ENCODE measurements at places on chromosomes 1 and 21.

- no peak for DNase-seq
Observed at GRCh38 chr1:201354151-201354900, 23.2 kb downstream of the TNNT2 start.

GRCh38 chr1:48291421-48291820 lies 68.9 kb downstream of the SLC5A9 start:
- no peak for DNase-seq

DNA sequence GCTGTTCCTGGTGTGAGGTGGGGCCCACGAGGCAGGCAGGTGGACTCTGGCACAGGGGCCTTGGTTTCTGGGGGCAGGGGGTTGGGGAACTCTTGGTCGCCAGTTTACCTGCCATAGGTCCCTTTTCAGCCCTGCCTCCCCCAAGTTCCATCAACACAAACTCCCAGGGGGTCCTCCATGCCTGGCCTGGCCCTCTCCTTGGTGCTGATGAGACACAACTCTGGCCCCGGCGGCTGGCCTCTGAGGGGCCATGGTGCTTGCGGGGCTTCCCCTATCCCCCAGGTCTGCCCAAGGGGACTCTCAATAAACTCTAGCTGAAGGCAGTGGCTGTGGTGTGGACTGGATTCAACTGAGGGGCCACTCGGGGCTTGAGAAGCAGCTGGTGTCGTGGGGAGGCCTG lies 16.0 kb downstream of the HTR6 start:
- DNase-seq, result no peak

GRCh38 chr1:41658431-41659158 lies 174.1 kb upstream of the EDN2 start:
- DNase-seq, result no peak

DNA sequence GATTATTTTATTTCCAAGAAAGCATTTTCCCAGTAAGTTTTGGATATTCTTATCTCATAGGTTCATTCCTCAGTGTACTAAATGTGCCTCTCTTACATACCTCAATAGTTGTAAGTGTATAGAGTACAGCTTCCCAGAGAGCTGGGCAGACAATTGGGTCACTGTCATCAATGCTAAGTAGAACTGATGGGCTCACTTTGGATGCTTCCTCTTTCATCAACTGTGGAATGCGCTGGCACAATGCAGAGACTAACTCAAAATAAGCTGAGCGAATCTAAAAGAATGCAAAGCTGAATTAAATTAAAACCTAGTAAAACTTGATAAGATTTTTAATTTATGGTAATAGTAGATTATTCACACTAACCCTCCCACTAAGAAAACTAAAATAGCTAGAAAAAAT lies 21.5 kb downstream of the LTN1 start:
- peak; percentile 20 for DNase-seq

DNA sequence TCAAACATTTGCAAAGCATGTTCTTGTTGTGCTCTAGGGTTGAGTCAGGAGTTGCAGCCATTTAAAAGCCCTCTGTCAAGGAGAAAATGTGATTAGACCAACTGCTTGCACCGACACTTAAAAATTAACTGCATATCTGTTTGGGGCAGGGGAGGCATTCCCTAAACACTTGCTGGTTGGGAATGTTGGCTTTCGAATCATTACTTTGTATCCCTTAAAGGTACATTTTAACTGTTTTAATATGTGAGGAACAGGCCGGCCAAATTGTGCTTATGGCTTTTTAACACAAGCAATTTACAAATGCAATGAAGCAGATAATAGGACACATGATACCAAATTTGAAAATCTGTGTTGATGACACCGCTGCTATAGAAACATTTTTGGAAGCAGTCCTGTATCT lies 159.1 kb downstream of the LHX8 start:
- DNase-seq, result no peak

DNA sequence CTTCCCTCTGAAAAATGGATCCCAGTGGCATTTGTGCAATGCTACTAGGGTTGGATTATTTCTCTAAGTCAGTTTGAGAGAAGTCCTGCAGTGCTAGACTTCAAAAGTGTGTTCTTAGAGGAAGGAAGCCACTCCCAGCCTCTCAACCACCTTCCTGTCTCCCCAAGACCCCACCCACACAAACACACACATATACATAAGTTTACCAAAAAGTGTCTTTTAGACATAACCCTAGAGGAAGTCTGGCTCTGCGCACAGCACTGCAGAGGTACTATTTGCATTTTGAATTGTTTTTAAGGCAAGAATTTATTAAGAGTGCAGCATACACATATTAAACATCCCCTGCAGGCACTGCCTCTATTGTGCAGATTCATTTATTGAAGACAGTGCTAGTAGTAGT lies 127.3 kb downstream of the HHIPL2 start:
- no peak for DNase-seq

DNA sequence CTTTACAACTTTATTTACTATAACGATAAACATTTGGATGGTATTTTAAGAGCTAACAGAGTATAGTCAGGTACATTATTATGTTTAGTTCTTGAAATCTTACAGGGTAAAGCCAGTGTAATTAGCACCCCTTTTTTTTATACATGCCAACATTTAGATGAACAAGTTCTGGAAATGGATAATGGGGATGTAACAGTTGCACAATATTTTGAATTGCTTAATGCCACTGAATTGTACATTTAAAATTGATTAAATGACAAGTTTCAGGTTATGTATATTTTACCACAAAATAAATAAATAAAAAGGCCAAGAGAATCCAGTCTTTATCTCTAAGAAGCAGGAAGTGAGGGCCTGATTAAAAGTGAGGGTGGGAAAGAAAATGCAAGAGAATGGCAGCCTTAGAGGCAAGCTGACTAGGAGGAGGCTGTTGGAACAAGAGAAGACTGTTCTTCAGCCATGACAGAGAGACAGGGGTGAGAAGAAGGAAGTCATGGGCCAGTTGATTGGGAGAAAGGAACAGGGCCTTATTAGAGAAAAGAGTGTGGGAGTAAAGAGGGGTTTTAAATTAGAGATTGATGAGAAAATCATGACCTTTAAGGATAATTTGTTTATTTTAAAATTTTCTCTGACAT lies 49.9 kb upstream of the TNFSF18 start:
- no peak for DNase-seq

DNA sequence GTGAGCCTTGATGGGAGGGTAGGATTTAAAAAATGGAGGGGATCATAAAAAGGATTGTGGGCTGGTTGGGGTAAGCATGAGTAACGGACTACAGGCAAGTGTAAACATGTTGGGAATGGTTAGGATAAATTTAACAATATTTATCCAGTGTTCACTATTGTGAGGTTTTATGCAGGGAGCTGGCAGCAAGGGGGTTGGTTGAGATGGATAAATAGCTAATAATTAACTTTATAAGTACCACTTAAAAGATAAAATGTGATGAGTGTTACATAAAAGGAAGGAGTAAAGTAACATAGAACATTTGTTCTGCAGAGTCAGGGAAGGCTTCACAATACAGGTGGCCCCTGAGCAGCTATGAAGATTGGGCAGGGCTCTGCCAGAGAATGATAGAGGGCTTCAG lies 109.0 kb downstream of the NGF start:
- no peak for DNase-seq

DNA sequence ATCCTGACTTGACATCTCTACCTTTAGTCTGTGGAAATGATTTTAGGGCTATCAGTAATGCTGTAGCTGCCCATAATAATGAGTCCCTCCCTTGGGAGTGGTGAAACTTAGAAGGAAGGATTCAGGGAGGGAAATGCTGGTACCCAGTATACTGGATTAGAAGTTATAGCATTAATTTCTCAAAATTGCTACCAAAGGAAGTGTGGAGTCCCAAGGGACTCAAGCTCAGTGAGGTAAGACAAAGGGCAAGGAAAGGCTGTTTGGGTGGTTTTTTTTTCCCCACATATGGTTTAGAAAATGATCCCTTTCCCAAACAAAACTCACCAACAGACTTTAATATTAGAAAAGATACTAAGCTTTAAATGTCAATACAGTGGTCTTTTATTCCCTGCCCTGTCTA lies 99.9 kb downstream of the CD247 start:
- DNase-seq, result no peak

GRCh38 chr1:24415910-24416665 lies 486 bp downstream of the NIPAL3 start:
- peak; percentile 39 for DNase-seq

DNA sequence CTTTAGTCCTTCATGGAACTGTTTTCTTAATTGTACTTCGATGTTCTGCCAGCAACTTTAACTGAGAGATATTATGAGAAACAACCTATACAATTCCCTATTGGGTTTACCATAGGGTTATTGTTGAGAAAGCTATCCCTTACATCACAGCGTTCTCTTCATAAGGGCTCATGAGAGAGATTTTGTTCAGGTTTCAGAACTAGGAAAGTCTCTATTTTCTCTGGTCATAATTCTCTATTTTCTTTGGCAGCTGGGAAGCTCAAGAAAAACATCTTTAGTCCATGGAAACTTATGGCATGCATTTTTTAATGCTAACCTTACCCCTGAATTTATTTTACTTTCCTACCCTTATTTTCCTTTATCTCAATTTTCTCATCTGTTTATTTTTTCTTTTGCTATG lies 38.2 kb downstream of the NMNAT2 start:
- no peak for DNase-seq

GRCh38 chr1:222979561-222979960 lies 163.5 kb downstream of the TLR5 start:
- no peak for DNase-seq

DNA sequence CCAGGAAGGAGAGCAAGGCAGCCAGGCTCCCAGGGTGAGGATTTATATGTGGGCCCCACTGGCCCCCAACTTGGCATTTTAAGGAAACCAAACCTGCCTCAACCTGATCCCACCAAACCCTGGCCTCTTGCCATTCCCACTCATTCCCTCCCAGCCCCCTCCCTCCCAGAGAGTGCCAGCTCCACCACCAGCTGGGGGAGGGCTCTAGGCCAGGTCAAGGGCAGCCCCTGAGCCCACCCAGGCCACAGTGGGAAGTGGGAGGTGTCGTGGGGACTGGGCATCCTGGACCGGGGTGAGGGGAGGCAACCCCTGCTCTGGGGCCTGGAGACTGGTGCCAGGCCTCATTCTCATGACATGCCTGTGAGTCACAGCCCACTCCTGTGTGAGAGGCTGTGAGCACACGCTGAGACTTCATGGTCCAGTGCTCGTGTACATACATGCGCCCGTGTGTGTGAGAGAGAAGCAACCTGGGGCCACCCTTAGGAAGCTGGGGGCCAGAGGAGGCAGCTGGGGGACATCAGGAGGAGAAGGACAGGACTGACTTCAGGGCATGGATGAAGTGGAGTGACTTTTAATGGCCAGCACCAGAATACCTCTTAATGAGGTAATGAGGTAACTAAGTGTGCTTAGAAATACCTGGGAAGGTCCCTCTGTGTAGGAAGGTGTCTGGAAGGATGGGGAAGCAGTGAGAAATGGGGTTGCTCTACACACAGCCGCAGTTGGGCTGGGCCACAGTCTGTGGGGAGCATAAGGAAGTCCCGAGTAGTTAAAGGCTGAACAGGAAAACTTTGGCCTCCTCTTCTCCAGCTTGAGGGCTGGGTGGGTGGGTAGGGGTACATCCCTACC lies at the start of gene S100A2:
TSS of gene S100A2 (minus strand) at position 316 of the 846 bp plus-strand sequence. CDS start 1,967 bp downstream, outside the sequence.
- peak; percentile 94 for DNase-seq

GRCh38 chr21:42847051-42847707 lies 32.2 kb downstream of the WDR4 start:
- DNase-seq, result no peak

GRCh38 chr1:107486349-107486748 lies 345.5 kb downstream of the NTNG1 start:
- no peak for DNase-seq

DNA sequence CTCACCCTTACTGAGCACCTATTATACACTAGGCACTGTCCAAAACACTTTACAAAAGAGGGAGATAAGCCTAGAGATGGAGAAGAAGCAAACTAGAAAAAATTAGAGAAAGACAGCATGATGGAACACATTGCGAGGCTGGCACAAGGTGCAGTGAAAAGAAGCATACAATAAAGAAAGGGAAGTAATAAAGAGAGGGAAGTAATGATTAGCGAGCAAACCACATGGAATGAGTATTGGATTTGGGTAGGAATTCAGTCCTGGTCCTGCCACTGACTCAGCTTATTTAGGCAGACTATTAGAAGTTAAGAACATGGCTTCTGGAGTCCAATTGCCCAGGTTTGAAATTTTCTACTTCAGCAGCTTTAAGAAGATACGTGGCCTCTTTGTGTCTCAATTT lies 32.6 kb upstream of the FNBP1L start:
- no peak for DNase-seq

GRCh38 chr1:6731905-6732304 lies 30.3 kb upstream of the DNAJC11 start:
- DNase-seq, result no peak

GRCh38 chr1:94014635-94015488 lies 105.6 kb upstream of the GCLM start:
- peak; percentile 45 for DNase-seq

DNA sequence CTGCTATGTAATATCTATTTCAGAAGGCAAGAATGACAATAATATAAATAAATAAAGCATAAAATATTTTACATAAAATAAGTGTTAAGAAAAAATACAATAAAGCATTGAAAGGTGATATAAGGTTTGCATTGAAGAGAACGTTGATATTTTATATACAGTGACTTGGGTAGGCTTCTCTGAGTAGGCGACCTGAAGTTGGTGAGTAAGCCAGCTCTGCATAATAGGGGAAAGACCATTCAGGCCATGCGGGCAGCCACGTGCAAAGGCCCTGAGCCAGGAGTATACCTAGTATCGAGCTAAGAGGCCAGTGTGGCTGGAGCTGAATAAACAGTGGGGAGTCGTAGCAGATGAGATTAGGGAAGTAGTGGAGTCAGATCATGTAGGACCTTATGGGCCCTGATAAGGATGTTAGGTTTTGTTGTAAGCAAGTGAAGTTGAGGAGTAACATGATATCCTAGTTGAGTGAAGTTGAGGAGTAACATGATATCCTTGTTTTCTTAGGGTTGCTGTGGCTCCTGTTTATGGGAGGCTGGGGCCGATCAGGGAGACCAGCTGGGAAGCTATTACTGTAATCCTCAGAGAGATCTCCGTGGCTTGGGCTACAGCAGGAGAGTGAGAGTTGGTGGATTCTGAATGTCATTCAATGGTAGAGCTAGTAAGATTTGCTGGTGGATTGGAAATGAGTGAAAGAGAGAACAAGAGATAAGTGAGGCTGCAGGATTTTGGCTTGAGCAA lies 22.0 kb downstream of the KCNK1 start:
- no peak for DNase-seq

- DNase-seq, result no peak
Observed at GRCh38 chr1:162197615-162198421, 128.3 kb downstream of the NOS1AP start.

DNA sequence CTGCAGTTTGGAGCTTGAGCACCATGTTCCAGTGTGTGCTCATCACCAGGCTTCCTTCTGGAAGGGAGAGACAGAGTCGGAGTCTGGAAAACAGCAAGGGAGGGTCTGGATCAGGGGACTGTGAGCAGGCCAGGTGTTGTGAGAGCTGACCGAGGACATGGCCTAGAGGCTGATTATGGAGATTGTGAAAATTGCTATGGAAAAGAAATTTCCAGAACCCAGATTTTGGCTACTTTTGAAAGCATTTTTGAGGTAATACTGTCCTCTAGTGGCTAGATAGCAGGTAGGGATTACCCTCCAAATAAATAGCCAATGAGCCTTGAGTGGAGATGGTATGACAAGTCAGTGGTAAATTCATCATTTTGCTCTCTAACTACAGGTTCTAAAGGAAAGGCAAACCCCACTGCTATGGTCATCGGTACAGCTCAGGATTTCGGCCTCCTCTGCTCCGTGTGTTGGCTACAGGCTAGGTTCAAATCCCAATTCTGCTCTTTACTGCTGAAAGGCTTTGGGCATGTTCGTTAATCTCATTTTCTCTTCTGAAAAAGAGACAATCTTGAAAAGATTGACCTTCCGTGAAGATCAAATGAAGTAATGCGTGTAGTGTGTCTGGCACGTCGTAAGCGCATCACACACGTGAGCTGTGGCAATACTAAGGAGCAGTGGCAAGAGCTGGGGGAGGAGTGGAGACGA lies 1.0 kb upstream of the HAO2 start:
- DNase-seq, result peak; percentile 44

GRCh38 chr1:6512245-6512907 lies 20.9 kb upstream of the PLEKHG5 start:
- DNase-seq, result no peak
